Caudate nucleus (tissue), 63 donors: ENCODE measurements at places on chromosomes 2 and 18.

- DNase-seq = no peak
Observed at GRCh38 chr2:65108780-65109179, 21.1 kb downstream of the RAB1A start.

DNA sequence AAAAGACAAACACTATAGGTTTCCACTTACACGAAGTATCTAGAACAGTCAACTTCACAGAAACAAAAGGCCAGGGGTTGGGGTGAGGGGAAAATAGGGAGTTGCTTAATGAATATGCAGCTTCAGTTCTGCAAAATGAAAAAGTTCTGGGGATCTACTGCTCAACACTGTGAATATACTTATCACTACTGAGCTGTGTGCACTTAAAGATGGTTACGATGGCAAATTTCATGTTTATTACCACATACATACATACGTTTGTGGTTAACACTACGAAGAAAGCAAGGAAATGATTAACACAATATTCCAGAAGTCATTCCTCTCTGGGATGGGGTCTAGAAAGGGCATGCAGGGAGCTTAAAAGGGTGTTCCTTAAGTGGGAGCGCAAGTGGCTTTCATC lies 19.3 kb downstream of the MBOAT2 start:
- DNase-seq = no peak

GRCh38 chr18:55500316-55501086 lies 87.5 kb downstream of the TCF4 start:
- no peak for DNase-seq

- DNase-seq = no peak
Observed at GRCh38 chr2:176139661-176140512, 10.4 kb downstream of the HOXD8 start.

GRCh38 chr18:80229766-80230745 lies 17.3 kb downstream of the PARD6G start:
- DNase-seq = no peak

DNA sequence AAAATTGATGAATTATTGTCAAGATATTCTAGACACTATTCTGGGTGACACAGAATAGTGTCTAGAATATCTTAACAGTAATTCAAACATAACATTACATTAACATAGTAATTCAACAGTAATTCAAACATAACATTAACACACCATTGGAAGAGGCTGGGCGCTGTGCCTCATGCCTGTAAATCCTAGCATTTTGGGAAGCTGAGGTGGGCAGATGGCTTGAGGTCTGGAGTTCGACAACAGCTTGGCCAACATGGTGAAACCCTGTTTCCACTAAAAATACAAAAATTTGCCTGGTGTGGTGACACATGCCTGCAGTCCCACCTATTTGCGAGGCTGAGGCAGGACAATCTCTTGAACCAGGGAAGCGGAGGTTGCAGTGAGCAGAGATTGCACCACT lies 195.8 kb downstream of the ZRANB3 start:
- no peak for DNase-seq

GRCh38 chr18:45657357-45658335 lies 42.4 kb downstream of the SLC14A2 start:
- no peak for DNase-seq

GRCh38 chr18:79584491-79585394 lies 94.9 kb upstream of the CTDP1 start:
- no peak for DNase-seq

DNA sequence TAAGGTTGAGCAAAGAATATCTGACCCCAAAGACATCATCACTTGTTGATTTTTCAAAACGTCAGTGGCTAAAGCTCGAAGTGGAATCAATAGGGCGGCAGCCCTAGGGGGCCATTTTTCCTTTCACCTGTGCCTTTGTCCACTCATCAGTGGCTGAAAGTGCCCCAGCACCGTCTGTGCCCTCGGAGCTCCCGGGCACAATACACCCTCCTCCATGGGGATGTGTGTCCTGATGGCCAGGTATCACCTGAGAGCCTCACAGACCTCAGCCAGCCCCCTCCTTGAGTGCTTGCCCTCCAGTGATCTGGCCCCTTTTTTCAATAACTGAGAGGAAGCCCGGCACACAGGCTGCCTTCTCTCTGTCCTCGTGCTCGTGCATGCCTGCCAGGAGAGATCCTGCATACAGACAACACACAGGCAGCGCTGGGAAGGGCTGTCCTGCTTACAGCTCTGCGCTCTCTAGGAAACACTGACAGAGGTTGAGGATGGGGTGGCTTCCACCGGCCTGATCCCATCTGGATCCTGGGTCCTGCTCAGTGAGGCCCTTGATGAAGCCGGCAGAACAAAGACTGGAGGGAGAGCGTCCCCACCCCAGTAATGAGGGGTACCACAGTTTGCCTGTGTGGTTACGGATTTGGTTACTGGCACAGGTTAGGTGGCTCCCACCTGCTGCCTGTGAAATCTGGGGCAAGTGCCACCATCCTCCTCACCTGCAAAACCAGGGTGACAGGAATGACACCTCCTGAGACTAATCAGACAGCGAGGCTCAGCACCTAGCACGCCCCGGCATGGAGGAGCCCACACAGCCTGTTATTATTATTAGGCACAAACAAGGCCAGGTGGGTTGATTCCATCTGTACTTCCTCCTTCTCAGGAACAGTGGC lies 197.5 kb upstream of the RAB6C start:
- DNase-seq = no peak

GRCh38 chr2:241014764-241015163 lies 16.3 kb downstream of the SNED1 start:
- DNase-seq = no peak

- DNase-seq = no peak
Observed at GRCh38 chr2:108293850-108294249, 5.2 kb downstream of the SULT1C2 start.

DNA sequence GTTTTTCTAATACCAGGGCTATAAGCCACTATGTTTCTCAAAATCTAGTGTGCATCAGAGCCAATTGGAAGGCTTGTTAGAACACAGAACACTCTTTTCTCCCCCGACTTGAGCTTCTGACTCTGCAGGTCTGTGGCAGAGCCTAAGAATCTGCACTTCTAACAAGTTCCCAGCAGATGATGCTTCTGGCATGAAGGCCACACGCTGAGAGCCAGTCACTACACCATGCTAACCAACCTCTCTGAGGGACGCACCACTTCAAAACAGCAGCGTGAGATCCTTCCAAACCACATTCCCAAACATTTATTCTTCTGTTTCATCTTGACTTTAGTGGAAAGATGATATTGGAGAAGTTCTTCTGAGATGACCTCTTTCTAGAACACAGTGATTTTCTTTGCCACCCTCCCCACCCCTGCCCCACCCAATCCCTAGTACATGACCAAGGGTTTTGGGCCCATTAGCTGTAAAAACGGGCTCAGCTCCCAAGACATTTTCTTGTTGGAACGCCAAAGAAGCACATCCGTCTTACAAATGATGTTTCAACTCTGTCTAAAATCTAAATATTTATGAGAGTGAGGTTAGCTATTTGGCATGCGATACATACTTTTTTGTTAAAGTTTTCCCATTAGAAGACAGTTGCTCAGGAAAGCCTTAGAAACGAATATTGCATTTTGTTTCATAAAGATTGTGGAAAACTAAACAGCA lies 391.9 kb downstream of the TMEM182 start:
- DNase-seq = no peak

GRCh38 chr2:191618046-191618780 lies 59.7 kb upstream of the NABP1 start:
- DNase-seq = no peak

GRCh38 chr2:164954186-164954585 lies 1.1 kb downstream of the SLC38A11 start:
- no peak for DNase-seq

DNA sequence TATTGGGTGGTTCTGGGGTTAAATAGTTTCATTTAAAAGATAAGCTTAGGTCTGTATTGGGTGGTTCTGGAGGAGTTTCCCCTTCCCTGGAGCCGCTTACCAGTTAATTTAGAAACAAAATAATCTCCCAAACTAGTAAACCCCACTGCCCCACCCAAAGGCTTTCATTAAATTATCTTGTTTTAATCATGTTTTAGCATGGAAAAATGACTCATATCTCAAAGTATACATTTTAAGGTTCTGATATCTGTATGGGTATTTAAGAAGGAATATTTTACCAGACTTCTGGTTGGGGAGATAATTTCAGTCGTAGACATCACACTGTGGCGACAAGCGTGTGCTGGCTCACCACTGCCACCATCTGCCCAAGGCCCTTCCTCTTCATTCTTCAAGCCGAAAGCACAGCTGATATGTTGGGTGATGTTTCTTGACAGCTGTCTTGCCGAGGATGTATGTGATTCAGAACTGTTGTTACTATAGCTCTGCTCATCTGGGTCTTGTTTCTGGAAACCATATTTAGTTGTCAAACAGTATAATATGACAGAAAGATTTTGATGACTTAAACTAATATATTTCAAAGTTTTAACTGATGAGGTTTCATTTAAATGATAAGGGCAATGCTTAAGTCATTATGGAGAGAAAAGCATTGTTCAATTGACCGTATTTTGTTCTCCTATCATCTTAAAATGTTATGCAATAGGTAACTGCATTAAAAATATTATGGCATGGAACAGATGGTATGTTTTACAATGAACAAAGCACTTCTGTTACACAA lies 5.1 kb downstream of the FIGLA start:
- peak; percentile 1 for DNase-seq

- DNase-seq = no peak
Observed at GRCh38 chr2:149331023-149331400, 625 bp downstream of the LYPD6 start.

DNA sequence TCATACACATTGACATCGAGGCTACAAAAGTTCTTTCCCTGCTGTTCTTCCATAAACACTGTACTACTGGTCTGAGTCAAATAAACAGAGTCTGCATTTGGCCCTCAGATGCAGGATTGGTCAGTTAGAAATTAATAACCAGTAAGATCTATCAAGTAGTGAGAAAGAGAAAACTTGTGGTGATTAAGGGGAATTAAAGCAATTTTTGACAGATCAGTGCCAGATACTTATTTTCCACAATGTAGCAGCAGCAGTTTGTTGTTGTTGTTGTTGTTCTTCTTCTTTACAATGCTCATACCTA lies 85.0 kb downstream of the IKZF2 start:
- no peak for DNase-seq

DNA sequence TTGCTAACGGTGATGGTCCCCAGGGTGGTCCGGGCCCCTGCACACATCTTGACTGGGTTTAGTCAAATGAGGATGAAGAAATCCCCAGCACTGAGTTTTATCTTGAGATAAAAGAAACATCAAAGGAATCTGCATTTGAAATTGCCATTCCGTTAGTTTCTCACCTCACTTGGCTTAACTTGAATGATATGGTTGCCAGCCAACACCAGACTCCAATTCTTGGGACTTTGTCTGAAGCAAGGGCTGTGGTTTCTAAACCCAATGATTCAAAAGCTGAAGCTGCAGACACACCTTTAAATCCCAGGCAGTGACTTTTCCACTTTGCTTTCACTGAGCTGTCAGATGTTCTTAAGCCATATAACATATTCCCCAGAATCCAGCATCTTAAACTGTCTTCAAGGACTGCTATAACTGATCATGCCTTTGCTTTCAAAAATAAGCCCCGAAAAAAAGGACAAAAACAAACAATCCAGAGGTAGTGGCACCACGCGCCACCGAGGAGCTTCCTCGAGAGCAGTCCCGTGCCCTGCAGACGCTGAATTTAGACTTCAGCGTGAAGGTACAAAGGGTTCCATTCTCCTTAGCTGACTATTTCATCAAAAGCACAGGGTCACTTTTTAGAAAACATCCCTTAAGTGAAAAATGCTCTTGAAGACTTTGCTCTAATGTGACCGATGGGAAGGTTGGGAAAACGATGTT lies 189.3 kb downstream of the HDAC4 start:
- no peak for DNase-seq

DNA sequence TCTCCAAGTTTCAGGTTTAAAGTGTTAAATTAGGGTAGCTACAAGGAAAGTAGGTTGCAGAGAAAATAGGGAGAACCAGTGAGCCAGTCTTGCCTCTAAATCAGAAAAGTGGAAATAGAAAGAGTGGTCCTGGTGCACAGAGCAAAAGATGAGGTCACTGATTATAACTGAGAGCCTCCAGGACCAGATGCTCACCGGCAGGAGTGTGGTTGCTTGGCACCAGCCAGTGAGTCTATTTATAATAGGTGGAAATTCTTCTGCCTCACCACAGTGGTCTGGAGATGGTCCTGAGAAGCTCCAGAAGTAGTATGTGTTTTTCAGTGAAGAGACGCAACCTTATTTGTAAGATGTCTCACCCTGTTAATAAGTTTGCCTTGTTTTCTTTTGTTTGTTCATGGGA lies 373.9 kb upstream of the KCNJ3 start:
- no peak for DNase-seq

DNA sequence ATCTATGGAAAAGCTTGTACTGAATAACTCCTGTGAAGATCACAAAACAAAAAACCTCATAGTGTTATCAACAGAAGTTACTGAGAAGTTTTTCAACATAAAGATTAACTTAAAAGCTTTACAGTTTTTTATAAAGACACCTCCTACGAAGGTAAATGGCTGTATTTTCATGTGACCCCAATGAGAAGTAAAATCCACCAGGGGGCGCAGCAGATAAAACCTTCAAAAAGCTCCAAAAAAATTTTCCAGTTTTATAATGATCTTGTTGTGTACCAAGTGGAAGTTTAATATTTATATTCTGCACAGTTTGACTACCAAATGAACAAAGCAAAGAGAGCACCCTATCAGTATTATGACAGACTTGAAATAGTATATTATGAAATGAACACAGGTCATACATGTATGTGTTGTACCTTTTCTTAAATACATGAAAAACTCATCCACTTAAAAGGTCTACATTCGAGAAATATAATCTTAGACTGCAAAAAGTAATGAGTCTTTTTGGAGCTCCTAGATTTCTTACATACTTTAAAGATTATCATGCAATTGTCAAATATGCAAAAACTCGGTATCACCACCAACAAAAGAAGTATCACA lies 38.5 kb downstream of the PNO1 start:
- no peak for DNase-seq

DNA sequence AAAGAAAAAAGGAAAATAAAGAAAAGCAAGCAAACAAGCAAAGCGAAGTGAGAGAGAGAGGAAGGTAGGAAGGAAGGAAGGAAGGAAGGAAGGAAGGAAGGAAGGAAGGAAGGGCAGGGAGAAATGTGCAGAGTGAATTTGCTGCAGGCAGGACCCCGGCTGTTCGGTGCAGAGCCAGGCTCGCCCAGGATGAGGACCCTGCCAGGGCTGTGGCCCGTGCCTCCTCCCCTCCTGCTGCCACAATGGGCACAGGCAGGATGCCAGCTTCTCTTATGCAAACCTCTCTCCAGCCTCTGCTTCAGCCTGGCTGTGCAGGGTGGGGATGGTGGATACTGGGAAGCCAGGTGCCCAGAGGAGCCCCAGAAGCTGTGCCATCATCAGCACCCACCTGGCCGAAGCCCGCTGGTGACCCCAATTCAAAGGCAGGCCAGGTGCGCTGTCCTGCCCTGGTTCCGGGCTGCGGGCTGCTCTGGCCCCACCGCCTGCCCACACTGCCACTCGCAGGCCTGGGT lies 3.2 kb downstream of the GPR17 start:
- no peak for DNase-seq

GRCh38 chr2:127012868-127013267 lies 94.1 kb downstream of the BIN1 start:
- no peak for DNase-seq
